ENCODE measurements at places on chromosomes 2 and 18.

DNA sequence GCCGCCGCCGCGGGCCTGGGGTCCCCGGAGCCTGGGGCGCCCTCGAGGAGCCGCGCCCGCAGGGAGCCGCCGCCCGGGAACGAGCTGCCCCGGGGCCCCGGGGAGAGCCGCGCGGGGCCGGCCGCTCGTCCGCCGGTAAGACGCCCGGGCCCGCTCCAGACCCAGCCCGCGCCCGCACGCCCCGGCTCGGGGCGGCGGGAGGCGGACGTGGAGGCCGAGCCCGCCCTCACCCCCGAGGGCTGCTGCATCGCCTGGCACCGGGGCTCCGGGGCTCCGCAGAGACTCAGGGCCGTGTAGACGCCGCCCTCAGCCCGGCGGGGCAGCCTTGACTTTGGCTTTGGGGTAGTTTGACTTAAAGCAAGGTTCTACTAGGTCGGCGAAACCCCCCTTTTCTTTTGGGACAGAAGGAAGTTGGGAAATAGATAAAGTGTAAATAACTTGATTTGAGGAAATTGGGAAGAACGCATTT, 335 bp downstream of the ERFE start:
- no peak for DNase-seq

- DNase-seq: peak; percentile 62
Observed at GRCh38 chr2:179422037-179422643, 157.5 kb upstream of the SESTD1 start.

DNA sequence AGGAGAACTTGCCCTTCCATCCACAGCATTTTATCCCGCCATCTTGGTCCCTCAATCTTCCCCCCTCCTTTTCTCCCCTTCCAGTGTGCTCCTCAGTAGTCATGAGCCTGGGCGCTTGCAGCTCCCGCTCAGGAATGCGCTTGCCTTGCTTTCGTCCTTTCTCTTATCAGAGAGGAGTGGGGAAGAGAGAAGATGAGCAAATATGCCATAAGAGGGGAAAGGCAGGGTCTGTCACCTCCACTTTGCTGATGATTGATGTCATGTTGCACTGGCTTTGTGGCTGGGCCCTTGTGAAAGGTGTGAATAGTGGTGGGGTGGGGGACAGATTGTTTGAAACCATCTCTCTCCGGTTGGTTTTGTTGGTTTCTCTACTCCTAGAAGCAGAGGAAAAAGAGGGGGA, 569.3 kb downstream of the TNS1 start:
- DNase-seq: no peak

DNA sequence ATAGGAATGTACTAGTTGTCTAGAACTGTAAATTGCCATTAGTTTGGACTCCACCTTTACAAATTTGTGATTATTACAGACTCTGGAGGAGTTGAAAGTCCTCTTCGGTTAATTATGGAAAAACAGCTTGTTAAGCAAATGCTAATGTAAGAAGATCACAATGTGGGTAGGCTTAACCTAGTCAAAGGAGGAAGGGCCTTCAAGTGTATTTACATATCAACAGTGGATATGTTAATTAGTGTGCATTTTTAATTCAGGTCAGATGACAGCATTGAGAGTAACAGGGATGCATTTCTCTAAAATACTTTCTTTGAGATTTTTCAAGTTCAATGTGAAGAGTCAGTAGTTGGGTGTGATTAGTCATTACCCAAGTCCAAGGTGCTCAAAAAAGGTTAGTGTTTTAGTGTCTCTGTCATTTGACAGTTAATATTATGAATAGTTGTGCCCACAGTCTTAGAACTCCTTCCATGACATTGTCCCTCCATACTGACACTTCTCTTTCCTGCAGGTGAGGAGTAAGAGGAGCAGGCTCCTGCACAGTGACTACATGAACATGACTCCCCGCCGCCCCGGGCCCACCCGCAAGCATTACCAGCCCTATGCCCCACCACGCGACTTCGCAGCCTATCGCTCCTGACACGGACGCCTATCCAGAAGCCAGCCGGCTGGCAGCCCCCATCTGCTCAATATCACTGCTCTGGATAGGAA, 28.0 kb downstream of the CD28 start:
- DNase-seq: no peak

GRCh38 chr2:120949027-120949956, 213.6 kb downstream of the GLI2 start:
- no peak for DNase-seq

DNA sequence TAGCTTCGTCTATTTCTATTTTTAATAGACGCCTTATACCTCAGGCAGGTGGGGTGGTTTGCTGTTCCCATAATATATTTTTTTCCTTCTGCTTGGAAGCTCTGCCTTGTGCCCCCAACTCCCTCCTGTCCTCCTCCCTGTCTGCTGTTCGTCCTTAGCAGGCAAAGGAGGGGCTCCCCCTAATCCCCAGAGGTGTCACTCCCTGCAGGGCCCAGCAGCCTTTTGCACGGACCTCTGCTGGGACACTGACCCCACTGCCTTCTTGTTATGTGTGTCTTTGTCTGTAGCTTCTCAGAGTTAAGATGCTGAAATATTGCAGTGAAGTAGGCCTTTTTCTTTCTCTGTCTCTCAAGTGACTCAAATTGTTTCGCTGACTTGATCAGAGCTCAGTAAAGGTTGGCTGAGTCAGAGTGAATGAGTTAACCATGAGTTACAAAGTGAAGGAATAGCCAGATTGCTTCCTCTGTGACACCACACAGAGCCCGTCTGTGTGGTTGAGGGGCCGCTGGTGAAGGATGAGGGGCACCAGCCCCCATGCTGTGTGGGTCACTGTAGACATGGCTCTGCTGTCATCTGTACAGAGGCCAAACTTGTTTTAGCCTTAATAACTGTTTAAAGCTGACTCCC, 47.7 kb downstream of the PRKCE start:
- peak; percentile 68 for DNase-seq

- DNase-seq: no peak
Observed at GRCh38 chr2:239085201-239085992, 237.5 kb downstream of the TWIST2 start.

DNA sequence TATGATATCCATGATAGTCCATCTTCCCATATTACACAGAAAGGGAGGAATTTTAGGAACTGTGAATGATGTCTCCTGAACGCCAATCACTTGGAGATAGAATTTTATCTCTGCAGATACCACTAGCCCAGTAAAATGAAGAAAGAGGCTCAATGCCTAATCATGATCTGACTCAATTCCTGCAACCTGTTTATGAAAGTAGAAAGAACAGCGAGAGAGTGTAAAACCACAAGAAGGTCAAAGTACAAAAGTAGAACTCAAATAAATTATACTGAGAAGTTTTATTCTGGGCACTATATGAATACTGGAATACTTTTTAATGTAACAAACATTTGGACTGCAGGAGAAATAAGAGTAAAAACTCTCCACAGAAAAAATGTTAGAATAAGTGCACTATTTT, 892.1 kb upstream of the DDX18 start:
- no peak for DNase-seq

DNA sequence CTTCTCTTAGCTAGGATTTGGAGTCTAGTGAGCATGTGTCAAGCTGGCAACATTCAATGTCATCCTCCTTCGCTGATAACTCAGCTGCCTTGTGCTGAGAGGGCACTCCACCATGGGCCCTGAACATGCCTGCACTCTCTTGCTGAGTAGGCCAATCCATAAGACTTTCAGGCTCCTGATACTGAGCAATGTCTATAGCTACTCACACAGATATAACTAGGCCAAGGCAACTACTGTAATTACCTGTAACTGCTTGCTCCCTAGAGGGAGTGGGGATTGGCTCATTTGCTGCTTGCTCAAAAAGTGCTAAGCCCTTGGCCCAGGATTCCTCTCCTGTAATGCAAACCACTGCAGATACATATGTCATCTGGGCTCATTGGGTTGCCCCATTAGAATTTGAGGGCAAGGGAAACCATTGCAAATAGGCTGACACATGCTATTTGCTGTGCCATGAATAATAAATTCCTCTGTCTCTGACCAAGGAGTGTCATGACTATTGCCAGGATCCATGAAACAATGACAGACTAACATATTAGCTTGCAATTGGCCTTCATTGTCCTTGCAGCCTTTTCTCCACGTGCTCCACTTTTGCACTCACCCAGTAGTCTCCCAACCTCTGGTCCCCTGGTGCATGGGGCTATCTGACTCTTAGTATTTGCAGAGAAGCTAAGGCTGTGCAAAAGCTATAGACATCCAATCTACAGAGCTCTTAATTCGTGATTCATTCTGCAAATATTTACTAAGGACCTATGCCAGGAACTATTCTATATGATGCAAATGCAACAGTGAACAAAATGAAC, 36.9 kb upstream of the BMPR2 start:
- DNase-seq: no peak

DNA sequence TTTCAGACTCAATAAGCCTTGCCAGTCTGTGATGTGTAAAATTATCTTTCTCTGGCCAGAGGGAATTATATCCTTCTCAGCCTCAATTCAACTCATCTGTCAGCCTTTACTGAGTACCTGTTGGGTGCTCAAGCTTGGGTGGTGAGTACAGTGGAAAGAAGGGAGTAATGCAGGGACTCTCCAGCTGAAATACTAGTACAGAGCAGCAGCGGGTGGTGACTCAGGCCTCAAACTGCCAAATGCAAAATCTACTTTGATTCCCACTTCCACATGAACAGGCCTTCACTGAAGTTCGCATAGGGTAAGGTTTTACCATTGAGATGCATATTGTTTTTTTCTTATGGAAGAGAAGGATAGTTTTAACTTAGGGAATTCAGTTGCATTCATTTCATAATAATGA, 326.8 kb downstream of the LRRTM1 start:
- DNase-seq: no peak

DNA sequence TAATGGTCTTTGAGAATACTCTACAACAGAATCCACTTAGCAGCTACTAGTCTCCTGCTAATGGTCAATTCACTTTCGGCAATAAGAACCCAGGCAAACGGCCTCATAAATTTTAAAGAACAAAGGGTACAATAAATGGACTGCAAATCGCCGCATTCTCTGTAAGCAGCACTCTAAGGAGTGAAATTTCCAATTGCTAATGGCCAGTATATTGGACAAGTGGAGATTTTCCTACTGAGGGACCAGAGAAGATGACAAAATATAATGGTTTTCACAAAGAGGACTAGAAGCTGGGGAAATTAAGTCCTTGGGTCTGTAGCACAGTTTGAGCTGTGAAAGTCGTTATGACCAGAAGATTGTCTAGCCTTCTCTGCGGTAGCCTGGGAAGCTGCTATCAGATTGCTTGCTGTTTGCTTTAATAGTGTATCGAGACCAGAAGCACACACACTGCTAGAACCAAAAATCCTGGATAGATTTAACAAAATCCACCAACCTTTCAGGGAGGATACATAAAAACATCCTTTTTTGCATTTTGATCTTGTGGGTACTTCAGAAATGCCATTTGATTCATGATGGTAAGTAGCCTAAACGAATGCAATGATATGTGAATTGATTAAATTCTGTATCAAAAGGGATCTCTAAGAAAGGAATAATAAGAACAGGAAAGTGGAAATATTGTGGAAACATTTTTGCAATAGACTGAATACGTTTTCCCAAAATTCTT, 53.6 kb upstream of the ATP8B1 start:
- DNase-seq: no peak

DNA sequence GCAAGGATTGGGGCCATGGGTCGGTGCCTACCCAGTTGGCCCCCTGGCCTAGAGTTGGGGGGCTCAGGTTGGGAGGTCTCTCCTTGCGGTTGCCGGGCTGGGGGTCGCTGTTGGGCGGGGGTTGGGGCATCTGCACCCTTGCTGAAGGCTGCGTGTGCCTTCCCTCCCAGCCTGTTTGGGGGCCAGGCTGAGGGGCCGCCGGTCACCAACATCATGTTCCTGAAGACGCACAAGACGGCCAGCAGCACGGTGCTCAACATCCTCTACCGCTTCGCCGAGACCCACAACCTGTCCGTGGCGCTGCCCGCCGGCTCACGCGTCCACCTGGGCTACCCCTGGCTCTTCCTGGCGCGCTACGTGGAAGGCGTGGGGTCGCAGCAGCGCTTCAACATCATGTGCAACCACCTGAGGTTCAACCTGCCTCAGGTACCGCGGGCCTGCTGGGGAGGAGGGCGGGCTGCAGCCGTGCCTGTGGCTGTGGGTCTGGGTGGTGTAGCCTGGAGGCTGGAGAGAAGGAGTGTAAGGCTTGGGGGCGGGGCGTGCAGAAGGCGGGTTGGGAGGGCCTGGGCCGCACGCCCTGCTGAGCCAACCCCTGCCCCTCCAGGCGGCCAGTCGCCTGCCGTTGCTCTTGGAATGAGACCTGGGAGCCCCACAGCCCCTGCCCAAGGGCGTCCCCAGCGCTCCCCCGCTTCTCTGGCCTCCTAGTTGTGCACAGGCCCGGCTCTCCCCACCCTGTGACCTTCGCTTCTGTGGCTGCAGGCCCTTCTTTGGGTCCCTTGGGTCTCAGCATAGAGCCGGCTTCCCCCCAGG, 7.2 kb upstream of the NEU4 start:
- DNase-seq: no peak

GRCh38 chr2:26274058-26274613, 29.4 kb downstream of the HADHB start:
- DNase-seq: peak; percentile 95

- no peak for DNase-seq
Observed at GRCh38 chr2:228747483-228747882, 523.6 kb downstream of the PID1 start.

GRCh38 chr2:184637781-184638180, 39.5 kb downstream of the ZNF804A start:
- DNase-seq: no peak

DNA sequence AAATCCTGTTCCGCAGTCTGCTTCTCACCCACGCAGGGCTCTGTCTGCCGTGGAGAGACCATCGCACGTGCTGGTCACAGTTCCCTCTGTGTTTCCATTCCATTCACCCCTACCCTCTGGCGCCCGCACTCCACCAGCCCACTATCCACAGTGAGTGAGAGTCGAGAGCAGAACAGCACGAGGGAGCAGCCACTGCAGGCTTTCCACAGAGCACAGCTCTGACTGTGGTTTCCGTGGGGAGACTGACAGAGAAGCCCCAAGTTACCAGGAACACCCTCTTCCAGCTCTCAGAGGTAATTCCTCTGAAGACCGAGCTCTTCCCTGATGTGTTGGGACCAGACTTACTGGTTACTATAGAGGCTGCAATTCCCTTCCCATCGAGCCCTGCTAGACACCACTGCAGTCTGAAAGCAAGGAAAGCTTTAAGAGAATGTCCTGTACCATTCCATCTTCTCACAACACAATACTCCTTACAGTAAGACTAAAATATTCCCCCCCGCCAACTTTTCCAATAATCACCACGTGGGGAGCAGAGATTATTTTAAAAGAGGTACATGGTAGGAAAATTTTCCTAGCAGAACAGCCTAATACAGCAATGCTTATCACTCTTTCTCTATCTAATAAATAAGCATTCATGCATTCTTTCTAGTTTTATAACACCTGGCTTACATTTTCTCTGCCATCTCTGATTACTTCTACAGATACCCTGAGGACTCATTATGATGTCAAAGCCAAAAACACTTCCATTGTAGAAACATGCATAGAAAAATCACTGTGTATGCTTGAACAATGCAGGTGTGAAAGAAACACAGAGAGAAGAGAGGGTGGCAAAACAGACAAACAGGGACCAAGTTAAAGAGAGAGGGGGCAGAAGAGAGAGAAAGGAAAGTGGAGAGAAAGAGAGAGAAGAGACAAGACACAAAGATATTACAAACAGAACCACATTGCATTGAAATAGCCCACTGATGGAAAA, 4.7 kb downstream of the MYT1L start:
- DNase-seq: no peak

- DNase-seq: no peak
Observed at GRCh38 chr18:50114448-50114847, 80.5 kb downstream of the MYO5B start.
